ENCODE measurements at places on chromosomes 16 and 17. TPM values are rescaled to one million over a fixed set of nuclear protein-coding genes. Genes with fewer than 3 reads are reported as not detected.

- peaks cover 4% of the 10 kb centered on the region for H3K36me3 ChIP-seq
- no peak for DNase-seq
- no peak overlapping the region for H3K27ac ChIP-seq
- H3K4me3 ChIP-seq: no peak overlapping the region
- peaks cover 2% of the 10 kb centered on the region for H3K4me1 ChIP-seq
- H3K27me3 ChIP-seq: no peaks in the 10 kb centered on the region
These were observed 27.7 kb downstream of the WWOX start for GRCh38 chr16:78127130-78127529.

- H3K27ac ChIP-seq: peak overlapping the region; percentile 87
- H3K4me1 ChIP-seq: peaks cover 12% of the 10 kb centered on the region
- peaks cover 3% of the 10 kb centered on the region for H3K36me3 ChIP-seq
- peak; percentile 44 for DNase-seq
These were observed 1.1 kb downstream of the CD79B start for GRCh38 chr17:63930951-63931575.

Gene HSD11B2
- total RNA-seq: 1.7 TPM

GRCh38 chr17:65473363-65473762, 88.1 kb downstream of the AXIN2 start:
- peaks cover 9% of the 10 kb centered on the region for H3K27me3 ChIP-seq
- peaks cover 2% of the 10 kb centered on the region for H3K4me1 ChIP-seq
- no peaks in the 10 kb centered on the region for H3K36me3 ChIP-seq
- no peak for DNase-seq
